ENCODE measurements at places on chromosomes 13 and 19.

DNA sequence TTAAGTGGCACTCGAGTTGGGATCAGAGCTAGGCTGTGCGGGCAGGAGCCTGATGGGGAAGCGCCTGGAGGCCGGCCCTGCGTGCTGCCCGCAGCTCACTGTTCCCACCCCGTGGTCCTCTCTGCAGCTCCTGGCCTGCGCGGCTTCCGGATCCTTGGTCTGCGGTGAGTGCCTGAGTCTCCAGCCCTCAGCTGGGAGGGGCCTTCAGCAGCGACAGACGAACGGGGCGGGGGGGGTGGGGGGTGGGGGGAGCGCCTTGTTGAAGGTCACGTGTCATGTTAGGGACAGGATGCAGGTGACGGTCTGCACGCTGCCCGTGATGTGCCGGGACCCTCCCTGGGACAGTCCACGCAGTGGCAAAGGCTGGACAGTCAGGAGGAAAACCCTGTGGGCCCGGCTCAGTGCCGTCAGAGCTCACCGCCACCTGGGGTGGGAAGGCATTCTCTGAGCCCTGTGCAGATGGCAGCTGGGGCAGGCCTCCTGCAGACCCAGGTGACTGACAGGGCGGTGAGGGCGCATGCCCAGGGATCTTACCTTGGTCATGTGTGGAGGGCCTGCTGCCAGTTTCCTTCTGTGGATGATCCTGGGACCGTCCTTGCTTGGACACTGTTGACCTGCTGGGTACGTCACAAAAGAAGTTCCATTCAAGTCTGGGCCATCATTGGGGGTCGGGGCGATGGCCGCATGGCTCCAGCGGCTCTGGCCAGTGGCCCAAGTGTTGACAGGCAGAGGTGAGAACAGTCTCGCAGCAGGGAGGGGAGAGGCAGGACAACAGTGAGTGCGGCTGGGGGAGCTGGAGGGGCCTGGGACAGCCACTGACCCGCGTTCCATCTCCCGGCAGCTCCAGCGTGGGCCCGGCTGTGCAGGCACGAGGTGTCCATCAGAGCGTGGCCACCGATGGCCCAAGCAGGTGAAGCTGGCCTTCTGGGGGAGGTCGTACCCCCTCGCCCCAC is 4.3 kb downstream of the NDUFS7 start:
- DNase-seq, result no peak

DNA sequence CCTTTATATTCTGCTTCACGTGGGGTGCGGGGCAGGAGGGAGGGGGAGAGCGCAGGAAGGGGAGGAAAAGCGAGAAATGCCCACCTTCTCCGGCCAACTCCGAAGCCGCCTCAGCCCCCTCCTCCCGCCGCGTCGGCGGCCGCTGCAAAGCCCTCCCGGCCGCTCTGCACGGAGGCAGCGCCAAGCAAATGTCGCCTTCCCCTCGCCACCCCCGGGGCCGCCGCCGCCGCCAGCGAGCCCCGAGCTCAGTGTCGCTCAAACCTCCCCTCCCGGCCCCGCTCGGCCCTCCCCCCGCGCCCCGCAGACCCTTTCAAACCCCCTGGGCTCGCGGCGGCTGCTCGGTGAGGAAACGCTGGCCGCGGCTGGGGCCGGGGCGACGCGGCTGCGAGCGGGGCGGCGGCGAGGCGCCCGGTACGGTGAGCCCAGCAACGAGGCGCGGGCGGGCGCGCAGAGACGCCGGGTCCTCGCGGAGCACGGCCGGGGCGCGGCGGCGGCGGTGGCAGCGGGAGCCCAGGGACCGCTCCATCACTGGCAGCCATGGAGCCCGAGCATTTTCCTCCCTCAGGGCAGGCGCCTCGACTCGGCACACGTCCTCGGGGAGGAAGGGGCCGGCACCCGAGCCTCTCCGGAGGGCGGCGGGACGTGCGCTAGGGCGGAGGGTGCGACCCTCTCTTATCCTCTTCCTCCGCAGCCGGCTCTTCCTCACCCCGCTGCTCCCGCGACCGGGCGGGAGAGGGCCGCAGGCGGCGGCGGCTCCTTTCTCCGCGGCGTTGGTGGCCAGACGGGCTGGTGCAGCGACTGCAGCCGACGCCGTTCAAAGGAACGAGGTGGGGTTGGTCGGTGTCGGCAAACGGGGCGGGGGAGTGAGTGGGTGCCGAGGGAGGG is 463 bp upstream of the TSC22D1 start:
- no peak for DNase-seq

GRCh38 chr19:48964205-48965039 is 687 bp upstream of the FTL start:
- DNase-seq, result no peak

- no peak for DNase-seq
Measured at GRCh38 chr19:11018179-11018578, 57.3 kb downstream of the SMARCA4 start.

GRCh38 chr13:68234274-68234673 is 1004.1 kb upstream of the PCDH9 start:
- no peak for DNase-seq

DNA sequence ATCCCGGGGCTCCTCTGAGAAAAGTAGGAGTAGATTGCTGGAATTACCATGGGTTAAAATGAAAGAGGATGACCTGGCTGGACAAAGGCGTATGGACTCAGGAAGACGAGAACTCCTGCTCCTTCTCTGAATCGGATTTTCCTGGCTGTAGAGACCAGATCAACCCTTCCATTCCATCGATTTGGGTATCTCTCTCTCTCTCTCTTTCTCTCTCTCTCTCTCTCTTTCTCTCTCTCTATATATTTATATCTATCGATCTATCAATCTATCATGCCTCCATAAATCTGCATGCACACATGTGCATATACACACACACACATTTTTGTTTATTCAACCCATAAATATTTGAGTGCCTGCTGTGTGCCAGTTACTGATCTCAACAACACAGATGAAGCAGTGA is 234.9 kb downstream of the LMO7 start:
- DNase-seq, result no peak

- no peak for DNase-seq
Measured at GRCh38 chr19:31500946-31501345, 151.7 kb upstream of the TSHZ3 start.
